ENCODE measurements at places on chromosomes 6 and 20.

DNA sequence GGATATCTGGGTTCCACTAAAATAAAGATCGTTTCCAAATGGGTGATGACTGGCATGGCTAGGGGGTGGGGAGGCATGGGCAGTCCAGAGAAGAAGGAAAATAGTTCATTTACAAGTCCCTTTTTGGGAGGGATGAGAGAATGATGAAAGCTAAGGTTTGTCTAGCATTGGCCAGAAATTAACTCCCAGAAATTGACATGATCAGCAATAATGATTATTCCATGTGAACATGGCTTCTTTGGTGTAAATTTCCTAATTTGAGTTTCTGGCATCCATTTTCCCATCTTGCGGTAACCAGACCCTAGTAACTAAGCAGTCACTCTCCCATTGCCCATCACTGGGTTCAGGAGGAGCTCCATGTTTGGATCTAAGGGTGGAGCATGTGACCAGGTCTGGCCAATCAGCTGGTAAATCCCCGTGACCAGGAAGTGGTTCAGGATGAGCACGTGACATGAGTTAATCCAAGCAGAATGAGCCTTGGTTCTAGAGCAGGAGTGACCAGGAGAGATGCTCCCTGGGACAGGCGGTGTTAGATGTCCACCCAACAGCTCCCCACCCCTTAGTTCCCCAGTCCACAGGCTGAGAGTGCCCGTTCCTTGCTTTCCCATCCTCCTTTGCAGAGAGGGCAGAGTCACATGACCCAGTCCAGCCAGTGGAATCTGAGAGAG is 512.7 kb downstream of the PREX1 start:
- DNase-seq: no peak

GRCh38 chr6:160457823-160458222 is 109.6 kb downstream of the SLC22A3 start:
- DNase-seq: no peak

GRCh38 chr6:16712255-16712930 is 48.9 kb downstream of the ATXN1 start:
- DNase-seq: no peak

GRCh38 chr6:40819182-40819834 is 219.7 kb downstream of the UNC5CL start:
- no peak for DNase-seq

- DNase-seq: no peak
Observed at GRCh38 chr6:131427434-131428058, 145.5 kb upstream of the ARG1 start.

- no peak for DNase-seq
Observed at GRCh38 chr20:24810676-24811407, 138.2 kb upstream of the CST7 start.

GRCh38 chr6:46325561-46326530 is 155.1 kb upstream of the ENPP5 start:
- DNase-seq: no peak

DNA sequence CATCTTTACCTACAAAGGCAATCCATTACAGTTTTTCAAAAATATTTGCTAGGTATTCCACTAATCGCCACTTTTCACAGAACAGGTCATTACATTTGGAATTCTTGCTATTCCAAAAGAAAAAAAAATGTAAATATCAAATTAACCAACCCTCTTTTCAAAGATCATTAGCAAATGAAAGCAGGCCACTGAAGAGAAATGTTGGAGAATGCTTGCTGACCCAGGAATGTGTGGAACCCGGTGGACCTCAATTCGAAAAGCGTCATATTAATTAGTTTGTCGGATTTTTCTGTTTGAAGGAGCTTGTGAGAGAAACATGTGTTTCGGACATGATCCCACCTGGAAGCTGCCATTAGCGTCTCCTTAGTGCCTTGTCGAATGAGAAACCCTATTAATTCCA is 27.9 kb upstream of the SERPINB9 start:
- DNase-seq: no peak

GRCh38 chr6:5998236-5998635 is 8.5 kb downstream of the NRN1 start:
- no peak for DNase-seq

GRCh38 chr6:5054245-5054873 is 30.8 kb upstream of the PPP1R3G start:
- no peak for DNase-seq

GRCh38 chr6:93790981-93791380 is 371.6 kb upstream of the EPHA7 start:
- no peak for DNase-seq

- no peak for DNase-seq
Observed at GRCh38 chr6:50007819-50008218, 14.0 kb downstream of the DEFB110 start.

DNA sequence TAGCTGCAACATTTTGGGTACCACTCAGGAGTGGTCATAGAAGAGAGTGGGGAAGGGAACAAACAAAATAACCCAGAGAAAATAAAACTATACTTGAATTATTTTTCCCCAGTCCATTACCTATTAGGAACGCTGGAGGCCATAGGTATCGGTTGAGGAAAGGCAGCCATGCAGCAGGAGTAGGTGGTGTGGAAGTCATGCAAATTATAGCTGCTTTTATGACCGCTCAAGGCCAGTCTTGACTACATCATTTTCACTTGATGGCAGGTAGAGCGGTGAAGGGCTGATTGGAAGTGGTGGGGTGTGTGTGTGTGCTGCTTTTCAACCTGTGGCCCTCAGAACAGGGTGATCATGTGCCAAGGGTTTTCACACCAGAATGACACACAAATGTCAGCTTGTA is 36.5 kb upstream of the KIF13A start:
- no peak for DNase-seq

DNA sequence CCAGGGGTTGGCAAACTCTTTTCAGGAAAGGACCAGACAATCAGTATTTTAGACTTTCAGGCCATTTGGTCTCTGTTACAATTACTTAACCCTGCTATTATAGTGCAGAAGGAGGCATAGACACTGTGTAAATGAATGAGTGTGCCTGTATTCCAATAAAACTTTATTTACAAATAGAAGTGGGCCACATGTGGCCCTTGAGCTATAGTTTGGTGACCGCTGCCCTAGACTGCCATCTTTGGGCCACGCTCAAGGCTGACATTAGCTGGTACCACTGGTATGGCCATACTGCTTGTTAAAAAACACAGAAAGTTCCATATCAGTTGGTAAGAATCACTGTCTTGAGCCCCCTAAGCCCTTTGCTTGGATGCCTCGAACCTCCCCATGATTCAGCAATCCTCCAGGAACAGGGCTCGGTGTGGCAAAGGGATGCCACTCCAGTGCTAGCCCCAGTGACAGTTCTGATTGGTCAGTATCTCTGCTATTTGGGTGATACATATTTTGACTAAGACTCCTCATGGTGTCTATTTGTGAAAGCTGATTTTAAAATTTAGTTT is 23.3 kb upstream of the SNRNP48 start:
- no peak for DNase-seq

DNA sequence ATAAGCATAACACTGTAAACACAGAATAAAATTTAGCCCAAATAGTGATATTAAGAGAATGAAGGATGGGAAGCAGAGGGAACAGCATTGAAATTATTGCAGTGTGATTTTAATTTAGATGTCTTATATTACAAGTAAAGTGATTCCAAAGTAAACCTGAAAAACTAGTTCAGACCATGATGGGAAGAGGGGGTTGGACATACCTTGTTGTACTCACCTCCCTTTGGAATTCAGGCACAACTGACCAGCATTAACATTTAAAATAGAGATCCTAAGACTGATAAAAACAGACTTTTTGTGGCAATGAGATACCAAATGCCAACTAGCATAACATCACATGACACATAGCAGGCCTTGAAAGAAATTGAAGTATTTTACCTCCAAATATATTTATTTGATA is 262.6 kb upstream of the PRND start:
- no peak for DNase-seq

DNA sequence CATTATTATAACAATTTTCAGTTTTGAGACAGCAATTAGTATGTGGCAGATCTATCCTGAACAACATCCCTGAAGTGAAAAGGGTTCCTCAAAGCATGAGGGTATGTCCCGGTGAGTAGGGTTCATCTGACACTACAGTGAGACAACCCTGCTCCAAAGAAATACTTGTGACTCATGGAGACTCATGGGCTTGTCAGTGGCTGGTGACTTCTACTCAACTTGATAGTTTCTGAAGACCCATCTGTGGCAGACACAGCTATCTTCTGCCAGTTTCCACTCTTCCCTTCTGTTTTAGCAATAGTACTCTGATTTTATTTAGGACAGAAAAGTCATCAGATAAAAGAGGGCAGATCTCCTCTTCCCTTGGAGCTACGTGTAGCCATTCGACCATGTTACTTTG is 41.4 kb downstream of the MAP3K7 start:
- DNase-seq: no peak

GRCh38 chr6:43636308-43636659 is 644 bp downstream of the MAD2L1BP start:
- no peak for DNase-seq

DNA sequence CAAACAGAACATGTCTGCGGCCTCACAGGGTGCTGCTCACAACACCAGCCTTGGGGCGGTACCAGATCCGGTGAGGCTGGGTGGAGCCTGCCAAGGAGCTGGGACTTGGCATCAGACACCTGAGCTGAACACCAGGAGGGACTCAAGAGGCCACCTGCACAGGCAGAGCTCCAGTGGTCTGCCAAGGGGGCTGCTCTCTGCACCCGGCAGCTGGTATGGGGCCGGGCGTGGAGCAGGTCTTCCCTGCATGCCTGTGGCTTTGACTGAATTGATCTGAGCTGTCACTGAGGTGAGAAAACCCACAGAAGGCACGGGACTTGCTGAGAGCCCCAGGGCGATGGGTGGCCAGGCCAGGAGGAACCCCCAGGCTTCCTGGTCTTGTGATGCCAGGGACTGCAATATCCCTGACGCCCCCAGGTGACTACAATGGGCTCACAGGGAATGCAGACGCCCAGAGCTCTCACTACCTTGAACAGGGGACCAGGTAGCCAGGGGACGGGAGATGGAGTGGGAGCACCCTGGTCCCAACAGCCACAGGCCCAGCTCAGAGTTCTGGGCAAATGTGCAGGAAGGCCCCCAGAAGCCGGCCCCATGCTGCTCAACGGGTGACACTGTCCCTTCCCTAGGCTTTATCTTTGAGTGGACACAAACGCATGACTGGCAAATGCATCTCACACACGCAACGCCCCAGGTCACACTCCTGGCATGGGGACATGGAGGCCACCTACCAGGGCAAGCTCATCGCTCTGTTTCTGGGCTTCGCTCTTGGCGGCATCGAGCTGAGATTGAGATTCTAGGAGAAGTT is 48.2 kb downstream of the DSTN start:
- DNase-seq: no peak

DNA sequence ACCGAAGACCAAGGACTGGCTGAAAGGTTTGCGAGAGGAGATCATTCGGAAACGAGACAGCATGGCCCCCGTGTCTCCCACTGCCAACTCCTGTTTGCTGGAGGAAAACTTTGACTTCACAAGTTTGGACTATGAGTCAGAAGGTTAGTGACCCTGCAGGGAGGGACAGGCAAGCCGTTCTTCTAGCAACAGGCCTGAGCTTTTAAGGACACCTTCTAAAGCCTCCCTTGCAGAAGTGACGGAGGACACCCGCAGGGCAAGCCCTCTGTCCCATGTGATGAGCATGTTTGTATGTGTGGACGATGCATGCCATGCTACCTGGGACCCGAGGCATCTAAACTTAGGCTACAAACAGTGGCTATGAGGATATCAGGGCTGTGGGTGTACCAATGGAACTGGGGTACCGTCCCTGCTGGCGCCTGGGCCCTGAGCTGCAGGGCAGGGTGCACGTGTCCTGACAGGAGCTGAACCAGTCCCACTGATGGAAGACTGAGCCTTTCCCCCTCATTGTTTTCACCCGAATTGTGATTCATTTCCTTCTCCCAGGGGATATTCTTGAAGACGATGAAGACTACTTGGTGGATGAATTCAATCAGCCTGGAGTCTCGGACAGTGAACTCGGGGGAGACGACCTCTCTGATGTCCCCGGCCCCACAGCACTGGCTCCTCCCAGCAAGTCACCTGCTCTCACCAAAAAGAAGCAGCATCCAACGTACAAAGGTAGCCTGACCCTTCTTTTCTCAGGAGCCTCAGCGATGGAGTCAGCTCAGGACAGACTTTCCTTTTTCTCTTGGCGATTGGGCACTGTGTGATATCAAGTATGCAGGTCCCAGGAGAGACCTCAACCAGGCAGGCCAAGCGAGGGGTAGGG is 84.4 kb downstream of the SERAC1 start:
- no peak for DNase-seq

GRCh38 chr6:45442716-45443115 is 65.0 kb upstream of the SUPT3H start:
- DNase-seq: no peak

DNA sequence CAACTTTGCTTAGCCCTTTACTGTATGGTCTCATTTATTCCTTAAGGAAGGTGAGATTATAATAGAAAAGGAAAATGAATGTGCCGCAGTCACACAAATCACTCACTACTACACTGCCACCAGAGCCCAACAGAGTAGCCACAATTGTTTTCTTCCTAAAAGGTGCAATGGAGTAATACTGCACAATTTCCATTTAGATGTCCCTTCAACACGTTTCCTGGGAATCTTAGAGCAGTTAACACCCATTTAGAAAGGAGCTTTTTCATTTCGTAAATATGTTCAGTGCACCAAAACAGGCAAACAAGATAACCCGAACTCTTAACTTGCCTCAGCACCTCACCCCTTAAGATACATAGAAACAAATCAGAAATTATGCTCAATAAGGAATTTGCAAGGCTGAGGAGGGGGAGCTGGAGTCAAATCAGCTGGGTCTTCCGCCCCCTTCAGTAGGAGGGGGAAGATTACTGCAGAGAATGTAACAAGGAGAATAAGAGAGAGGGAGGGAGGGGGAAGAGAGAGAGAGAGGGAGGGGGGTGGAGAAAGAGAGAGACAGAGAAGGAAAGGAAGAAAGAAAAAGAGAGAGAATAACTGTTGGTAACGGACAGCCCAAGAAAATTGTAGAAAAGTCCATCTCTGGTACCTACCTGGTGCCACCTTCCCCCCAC is 155.5 kb downstream of the BCAS1 start:
- no peak for DNase-seq

Data from activated T-cell treated with anti-CD3 and anti-CD28 coated beads for 48 hours (primary cell).